Natural killer cell treated with Interleukin-12 subunit alpha and Interleukin-12 subunit beta and Interleukin-15 and Interleukin-18, amount 100 ng/mL, for 72 hours (primary cell): ENCODE measurements at places on chromosomes 11 and 22.

- no peak overlapping the region for H3K27ac ChIP-seq
- H3K4me3 ChIP-seq = no peak overlapping the region
- H3K36me3 ChIP-seq = no peaks in the 10 kb centered on the region
- no peak for DNase-seq
- H3K27me3 ChIP-seq = peaks cover 35% of the 10 kb centered on the region
Observed at GRCh38 chr11:57633394-57634070, 16.2 kb downstream of the YPEL4 start.

DNA sequence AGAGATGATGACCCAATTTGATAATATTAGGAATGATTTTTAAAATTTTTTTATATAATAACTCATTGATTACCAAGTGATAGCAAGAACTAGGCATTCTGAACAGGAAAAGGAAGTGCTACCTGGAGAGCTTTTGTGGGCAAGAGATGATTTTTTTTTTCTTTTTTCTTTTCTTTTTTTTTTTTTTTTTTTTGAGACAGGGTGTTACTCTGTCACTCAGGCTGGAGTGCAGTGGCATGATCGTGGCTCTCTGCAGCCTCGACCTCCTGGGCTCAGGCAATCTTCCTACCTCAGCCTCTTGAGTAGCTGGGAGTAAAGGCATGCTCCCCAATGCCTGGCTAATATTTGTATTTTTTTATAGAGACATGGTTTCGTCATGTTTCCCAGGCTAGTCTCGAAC is 40.4 kb downstream of the TNRC6B start:
- H3K36me3 ChIP-seq = no peaks in the 10 kb centered on the region
- no peak overlapping the region for H3K4me3 ChIP-seq
- H3K4me1 ChIP-seq = peaks cover 64% of the 10 kb centered on the region
- DNase-seq = no peak
- peak overlapping the region; percentile 72 for H3K27ac ChIP-seq

- no peaks in the 10 kb centered on the region for H3K36me3 ChIP-seq
- DNase-seq = no peak
- H3K27ac ChIP-seq = no peak overlapping the region
- H3K4me1 ChIP-seq = peaks cover 48% of the 10 kb centered on the region
Observed at GRCh38 chr11:134584001-134584561, 172.0 kb upstream of the B3GAT1 start.

DNA sequence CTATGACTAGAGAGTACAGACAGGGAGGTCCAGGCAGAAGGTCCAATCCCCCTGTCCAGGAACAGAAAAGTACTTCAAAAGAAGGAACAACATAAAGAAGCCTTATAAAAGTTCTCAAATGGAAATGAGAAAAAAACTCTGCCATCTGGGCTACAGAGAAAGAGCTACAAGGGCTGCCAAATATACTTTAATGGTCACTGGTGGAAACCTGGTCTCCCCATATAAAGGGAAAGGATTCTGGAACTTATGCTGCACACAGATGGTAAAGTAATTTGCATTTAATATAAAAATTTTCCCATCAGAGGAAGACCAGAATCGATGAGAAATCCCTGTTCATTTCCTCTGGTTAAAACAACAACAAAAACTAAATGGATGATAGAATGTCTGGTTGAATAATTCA is 119.4 kb upstream of the MTMR2 start:
- H3K4me1 ChIP-seq = peaks cover 14% of the 10 kb centered on the region
- no peak for DNase-seq
- no peaks in the 10 kb centered on the region for H3K27me3 ChIP-seq
- H3K36me3 ChIP-seq = no peaks in the 10 kb centered on the region

DNA sequence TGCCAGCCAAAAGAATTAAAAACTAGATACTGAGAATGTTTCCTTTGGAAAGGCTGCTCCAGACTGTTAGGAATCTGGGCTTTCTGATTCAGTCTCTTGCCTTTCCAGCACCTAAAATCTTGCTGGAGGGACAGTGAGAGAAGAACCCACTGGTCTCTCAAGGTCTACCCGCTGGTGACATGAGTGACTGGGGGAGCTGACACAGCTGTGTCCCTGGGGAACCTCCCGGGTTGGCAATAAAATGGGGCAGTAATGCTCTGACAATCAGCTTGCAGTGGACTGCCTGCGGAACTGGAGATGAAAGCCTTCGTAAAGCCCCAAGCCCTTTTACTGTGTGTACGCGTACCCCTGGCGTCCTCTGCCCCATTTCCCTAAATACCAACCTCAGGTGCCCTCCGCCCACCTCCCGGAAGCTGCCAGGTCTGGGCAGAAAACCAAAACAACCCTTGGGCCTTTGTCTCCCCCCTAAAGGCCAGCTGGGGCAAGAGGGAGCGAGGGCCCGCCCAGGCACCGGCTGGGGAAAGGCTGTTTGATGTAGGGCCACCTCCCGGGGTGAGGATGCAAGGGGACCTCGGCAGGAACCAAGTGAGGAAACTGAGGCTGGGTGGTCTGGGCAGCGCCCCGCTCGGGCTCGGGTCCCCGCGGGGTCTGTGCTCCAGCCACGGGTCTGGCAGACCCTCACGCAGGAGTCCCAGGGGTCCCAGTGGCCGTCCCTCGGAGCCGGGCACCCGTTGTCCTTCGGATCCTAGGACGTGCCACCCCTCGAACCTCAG is 741 bp downstream of the CARS1 start:
- no peaks in the 10 kb centered on the region for H3K27me3 ChIP-seq
- H3K27ac ChIP-seq = peak overlapping the region; percentile 85
- H3K4me3 ChIP-seq = peak overlapping the region; percentile 90
- H3K36me3 ChIP-seq = no peaks in the 10 kb centered on the region

DNA sequence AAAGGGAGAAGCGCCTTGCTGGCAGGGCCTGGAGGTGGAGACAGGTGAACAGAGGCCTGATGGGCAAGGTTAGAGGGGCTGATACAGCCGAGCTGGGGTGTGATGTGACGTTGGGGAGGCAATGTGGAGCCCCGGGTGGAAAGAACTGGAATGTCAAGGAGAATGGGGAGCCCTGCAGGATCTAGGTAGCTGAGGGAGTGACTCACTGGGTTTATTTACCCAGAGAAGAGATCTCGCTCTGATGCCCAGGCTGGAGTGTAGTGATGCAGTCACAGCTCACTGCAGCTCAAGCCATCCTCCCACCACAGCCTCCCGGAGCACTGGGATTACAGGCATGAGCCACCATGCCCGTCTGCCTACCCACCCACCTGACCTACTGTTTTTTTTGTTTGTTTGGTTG is 1.9 kb upstream of the CYB5R3 start:
- H3K36me3 ChIP-seq = no peaks in the 10 kb centered on the region
- no peak overlapping the region for H3K4me3 ChIP-seq
- H3K27ac ChIP-seq = no peak overlapping the region
- no peak for DNase-seq

DNA sequence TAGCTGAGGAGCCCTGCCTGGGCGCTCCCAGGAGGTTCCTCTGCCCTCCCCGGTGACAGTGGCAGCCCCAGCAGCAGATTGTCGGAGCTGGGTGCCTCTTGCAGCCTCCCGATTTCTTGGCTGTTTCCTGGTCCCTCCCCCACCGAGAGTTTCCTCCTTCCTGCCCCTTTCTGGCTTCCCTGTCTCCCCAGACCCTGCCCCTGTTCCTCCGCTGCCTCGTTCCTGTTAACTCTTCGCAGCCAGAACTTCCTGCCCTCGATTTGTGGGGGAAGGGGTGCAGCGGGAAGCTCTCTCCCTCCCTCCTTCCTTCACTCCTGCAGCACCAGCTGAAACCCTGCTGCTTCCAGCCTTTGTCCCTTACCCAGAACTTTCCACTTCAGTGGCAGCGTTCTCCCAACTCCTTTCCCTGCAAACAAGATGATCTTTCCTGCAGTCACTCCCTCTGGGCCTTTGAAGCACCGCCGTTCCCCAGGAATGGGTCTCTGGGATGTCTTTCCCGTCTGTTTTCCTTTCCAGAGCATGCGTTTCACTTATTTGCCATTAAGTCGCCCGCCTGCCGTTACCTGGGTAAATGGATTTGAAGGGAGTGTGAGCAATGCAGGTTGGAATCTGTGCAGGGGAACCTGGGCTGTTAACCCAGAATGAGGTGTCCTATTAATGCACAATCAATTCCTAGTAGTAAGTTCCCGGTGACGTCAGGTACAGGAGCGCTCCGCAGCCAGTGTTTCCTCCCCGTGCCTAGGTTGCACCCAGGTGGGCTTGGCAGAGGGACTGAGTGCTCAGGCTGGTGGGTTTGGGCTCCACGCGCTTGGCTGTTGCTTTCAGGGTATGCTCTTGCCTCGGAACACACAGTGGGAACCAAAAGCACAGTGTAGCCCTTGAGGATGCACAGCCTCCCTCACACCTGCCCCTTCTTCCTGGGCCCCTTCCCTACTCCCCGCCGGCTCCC is 4.3 kb downstream of the GRK2 start:
- DNase-seq = peak; percentile 37
- H3K4me1 ChIP-seq = peaks cover 60% of the 10 kb centered on the region
- H3K4me3 ChIP-seq = peak overlapping the region; percentile 99
- H3K27me3 ChIP-seq = no peaks in the 10 kb centered on the region
- peak overlapping the region; percentile 100 for H3K27ac ChIP-seq

- H3K27me3 ChIP-seq = no peaks in the 10 kb centered on the region
- H3K36me3 ChIP-seq = no peaks in the 10 kb centered on the region
- no peak overlapping the region for H3K4me3 ChIP-seq
- DNase-seq = no peak
- H3K27ac ChIP-seq = peak overlapping the region; percentile 47
Observed at GRCh38 chr11:9774591-9775397, 110.9 kb downstream of the SWAP70 start.

- no peaks in the 10 kb centered on the region for H3K27me3 ChIP-seq
- H3K4me1 ChIP-seq = peaks cover 23% of the 10 kb centered on the region
- peak overlapping the region; percentile 56 for H3K27ac ChIP-seq
- DNase-seq = no peak
Observed at GRCh38 chr11:57322256-57323166, 2.2 kb downstream of the TNKS1BP1 start.

GRCh38 chr11:112339566-112339965 is 78.9 kb upstream of the PLET1 start:
- no peak overlapping the region for H3K27ac ChIP-seq
- peaks cover 5% of the 10 kb centered on the region for H3K4me1 ChIP-seq
- H3K36me3 ChIP-seq = no peaks in the 10 kb centered on the region
- DNase-seq = no peak
- no peak overlapping the region for H3K4me3 ChIP-seq

GRCh38 chr22:44914026-44914721 is 95.6 kb downstream of the PHF21B start:
- H3K4me1 ChIP-seq = no peaks in the 10 kb centered on the region
- no peak for DNase-seq
- H3K27me3 ChIP-seq = peaks cover 26% of the 10 kb centered on the region

- H3K4me3 ChIP-seq = no peak overlapping the region
- no peaks in the 10 kb centered on the region for H3K36me3 ChIP-seq
- no peak overlapping the region for H3K27ac ChIP-seq
Observed at GRCh38 chr11:79094616-79095015, 346.2 kb downstream of the TENM4 start.

DNA sequence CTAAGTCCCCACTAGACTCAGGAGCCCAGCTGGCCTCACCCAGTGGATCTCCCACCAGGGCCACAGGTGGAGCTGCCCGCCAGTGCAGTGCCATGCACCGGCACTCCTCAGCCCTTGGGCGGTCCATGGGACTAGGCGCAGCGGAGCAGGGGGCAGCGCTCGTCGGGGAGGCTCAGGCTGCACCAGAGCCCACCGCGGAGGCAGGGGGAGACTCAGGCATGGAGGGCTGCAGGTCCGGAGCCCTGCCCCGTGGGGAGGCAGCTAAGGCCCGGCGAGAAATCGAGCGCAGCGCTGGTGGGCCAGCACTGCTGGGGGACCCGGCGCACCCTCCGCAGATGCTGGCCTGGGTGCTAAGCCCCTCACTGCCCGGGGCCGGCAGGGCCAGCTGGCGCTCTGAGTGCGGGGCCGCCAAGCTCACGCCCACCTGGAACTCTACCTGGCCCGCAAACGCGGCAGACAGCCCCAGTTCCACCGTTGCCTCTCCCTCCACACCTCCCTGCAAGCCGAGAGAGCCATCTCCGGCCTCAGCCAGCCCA is 1275.2 kb upstream of the CNTN5 start:
- peaks cover 18% of the 10 kb centered on the region for H3K36me3 ChIP-seq
- H3K27me3 ChIP-seq = no peaks in the 10 kb centered on the region
- no peak overlapping the region for H3K4me3 ChIP-seq
- no peaks in the 10 kb centered on the region for H3K4me1 ChIP-seq

- H3K4me3 ChIP-seq = peak overlapping the region; percentile 87
- H3K4me1 ChIP-seq = peaks cover 44% of the 10 kb centered on the region
- peaks cover 2% of the 10 kb centered on the region for H3K27me3 ChIP-seq
- H3K27ac ChIP-seq = peak overlapping the region; percentile 91
Observed at GRCh38 chr11:101915791-101916291, 481 bp downstream of the ANGPTL5 start.

GRCh38 chr11:65915821-65916251 is 3.0 kb downstream of the C11orf68 start:
- no peak for DNase-seq
- H3K36me3 ChIP-seq = no peaks in the 10 kb centered on the region
- no peaks in the 10 kb centered on the region for H3K27me3 ChIP-seq
- no peak overlapping the region for H3K27ac ChIP-seq
- peaks cover 23% of the 10 kb centered on the region for H3K4me1 ChIP-seq

DNA sequence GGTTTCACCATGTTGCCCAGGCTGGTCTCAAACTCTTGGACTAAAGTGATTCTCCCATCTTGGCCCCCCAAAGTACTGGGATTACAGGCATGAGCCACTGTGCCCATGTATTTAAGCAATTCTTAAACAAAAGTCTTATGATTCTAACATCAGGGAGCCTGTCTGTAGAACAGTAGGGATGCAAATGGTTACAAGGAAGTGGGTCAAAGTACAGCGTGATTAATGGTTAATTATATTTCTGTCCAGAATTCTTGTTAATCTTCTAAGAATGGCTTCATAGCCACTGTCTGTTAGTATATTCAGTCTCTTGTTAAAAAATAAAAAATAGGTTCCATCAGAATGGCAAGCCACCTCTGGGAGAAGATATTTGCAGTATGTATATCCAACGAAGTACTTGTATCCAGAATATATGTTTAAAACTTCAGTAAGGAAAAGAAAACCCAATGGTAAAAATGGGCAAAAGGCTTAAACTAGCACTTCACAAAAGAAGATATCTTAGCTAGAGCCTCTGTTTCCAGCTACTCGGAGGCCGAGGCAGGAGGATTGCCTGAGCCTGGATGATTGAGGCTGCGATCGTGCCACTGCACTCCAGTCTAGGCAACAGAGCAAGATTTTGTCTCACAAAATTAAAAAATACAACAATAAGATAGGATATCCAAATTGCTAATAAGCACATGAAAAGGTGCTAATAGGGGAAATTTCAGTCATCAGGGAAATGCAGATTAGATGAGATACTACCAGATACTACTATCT is 22.9 kb downstream of the ATG13 start:
- no peaks in the 10 kb centered on the region for H3K27me3 ChIP-seq
- DNase-seq = no peak
- no peak overlapping the region for H3K27ac ChIP-seq
- no peak overlapping the region for H3K4me3 ChIP-seq
- peaks cover 5% of the 10 kb centered on the region for H3K4me1 ChIP-seq

- no peaks in the 10 kb centered on the region for H3K4me1 ChIP-seq
- H3K4me3 ChIP-seq = no peak overlapping the region
- DNase-seq = no peak
- no peak overlapping the region for H3K27ac ChIP-seq
- H3K36me3 ChIP-seq = no peaks in the 10 kb centered on the region
- no peaks in the 10 kb centered on the region for H3K27me3 ChIP-seq
Observed at GRCh38 chr11:26963764-26964163, 30.1 kb upstream of the FIBIN start.
